Uterine smooth muscle cell (primary cell): ENCODE measurements at places on chromosomes 5 and 9. TPM values are rescaled to one million over a fixed set of nuclear protein-coding genes. Genes with fewer than 3 reads are reported as not detected.

ERP44 gene
- total RNA-seq = 8.7 and 12.9 TPM in 2 replicates

DNAI1 gene
- total RNA-seq = 0.11 and 0.12 TPM in 2 replicates

DDX4 gene
- not detected in 2 replicates for total RNA-seq

PCSK1 gene
- 0.62 and 0.89 TPM in 2 replicates for total RNA-seq

GRXCR2 gene
- total RNA-seq = not detected in 2 replicates

LVRN gene
- 0.12 and 0.33 TPM in 2 replicates for total RNA-seq
